Activated T-helper 1 cell treated with anti-CD3 and anti-CD28 coated beads, Interleukin-12 subunit alpha, Interleukin-12 subunit beta, Interleukin-2, Interleukin-4 antibody, amounts not matched to agents 30 ng/mL and 10 ng/mL and 1 ng/mL, durations not matched to agents 14 hours and 24 hours and 36 hours (primary cell): ENCODE measurements at places on chromosomes 16 and 17. TPM values are rescaled to one million over a fixed set of nuclear protein-coding genes. Genes with fewer than 3 reads are reported as not detected.

DNA sequence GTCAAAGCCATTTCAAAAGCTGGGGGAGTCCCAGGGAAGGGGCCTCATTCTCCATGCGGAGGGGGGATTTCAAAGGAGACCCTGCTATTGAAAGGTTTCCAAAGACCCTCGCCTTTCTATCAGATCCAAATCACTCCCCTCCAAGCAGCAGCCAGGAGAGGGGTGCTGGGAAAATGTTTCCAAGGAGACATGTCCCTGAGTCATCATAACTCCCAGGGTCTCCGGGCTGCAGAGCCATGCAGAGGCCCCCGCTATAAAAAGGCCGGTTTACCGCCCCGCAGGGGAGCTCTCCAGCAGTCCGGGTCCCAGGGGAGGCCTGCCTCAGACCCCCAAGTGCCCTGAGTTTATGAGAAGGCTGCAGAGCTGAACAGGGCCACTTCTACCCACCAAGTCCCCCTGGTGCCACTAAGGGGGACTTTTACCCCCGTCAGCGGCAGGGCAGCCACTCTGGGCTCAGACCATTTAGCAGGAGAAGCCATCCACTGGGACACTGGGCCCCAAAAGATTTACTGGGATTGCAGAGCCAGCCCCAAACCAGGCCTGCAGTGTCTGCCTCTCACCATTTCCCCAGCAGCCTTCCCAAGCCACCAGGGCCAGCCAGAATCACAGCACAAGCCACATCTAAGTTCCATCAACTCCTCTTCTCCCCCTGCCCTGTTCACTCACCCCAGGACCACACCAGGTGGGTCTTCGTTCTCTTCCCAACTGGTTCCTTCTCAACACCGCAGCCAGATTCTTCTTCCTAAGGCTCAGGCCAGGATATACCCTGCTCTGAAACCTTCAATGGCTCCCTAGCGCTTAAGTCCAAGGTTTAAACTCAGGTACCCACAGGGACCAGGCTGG lies 234.4 kb downstream of the ZNF423 start:
- DNase-seq: no peak

DNA sequence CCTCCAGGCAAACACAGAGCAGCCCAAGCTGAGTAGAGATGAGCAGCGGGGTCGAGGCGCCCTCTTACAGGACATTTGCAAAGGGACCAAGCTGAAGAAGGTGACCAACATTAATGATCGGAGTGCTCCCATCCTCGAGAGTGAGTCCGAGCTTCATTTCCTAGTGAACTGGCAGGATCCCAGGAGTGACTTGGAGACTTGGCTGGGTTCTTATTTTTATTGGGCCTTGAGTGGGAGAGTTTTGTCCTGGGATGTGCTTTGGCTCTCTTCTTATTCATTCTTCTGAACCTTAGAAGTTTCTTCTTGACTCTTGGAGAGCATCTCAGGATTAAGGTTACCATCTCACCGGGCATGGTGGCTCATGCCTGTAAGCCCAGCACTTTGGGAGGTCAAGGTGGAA lies 27.2 kb upstream of the CDC6 start:
- no peak for DNase-seq

DNA sequence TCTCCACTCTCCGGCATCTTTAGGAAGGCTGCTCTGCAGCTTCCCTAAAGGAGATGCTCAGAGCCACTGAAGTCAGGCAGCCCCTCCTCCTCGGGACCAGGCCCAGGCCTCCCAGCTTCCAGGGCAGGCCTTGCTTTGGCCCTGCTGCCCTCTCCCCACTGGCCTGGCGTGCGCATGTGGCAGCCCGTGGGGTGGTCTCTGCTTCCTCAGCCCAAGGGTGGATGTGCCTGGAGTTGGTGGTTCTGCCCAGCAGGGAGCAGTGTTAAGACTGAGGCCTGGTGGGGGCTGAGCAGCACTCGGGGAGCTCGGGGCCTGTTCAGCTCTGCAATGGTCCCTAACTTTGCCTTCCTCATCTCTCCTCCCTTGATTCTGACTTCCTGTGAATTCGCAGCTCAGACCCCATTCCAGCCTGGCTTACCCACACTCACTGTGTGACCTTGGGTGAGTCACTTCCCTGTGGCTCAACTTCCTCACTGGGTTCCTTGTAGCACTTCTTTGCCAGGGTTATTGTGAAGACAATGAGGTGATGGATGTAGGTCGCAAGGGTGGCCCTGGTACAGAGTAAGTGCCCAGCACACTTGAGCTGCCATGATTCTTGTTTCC lies 63.2 kb downstream of the NKD1 start:
- no peak for DNase-seq

DNA sequence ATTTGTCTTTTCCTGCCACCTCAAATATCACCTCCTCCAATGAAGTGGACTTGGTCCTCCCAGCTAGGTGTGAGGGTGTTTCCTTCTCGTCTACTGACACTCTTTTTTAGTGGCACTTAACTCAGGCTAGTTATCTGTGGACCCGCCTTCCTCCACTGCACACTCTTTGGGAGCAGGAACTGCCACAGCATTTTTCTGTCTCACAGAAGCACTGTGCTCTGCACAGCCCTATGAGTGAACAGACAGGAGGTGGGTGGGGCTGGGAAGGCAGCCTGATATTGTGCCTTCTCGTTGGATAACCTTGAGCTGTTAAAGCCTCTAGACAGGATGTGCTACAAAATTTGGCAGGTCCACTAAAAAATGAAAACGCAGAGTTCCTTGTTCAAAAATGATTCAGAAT lies 31.9 kb upstream of the HOXB13 start:
- no peak for DNase-seq

DNA sequence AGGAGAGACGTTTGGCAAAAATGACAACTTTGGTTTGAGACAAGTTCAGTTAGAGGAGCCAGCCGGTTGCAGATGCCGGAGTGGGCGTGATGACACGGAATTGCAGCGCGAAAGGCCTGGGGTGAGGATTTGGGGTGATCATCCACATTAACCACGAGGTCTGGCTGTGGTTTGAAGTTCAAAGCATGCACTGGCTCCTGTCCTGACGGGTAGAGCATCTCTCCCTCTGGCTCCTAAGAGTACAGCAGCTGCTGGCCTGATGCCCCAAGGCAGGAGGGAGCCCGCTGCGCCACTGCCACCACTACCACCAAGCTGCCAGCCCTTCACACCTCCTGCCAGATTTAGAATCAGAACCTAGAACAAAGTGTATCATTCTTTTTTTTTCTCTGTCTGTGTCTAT lies 3.7 kb downstream of the RHBDL3 start:
- no peak for DNase-seq

DNA sequence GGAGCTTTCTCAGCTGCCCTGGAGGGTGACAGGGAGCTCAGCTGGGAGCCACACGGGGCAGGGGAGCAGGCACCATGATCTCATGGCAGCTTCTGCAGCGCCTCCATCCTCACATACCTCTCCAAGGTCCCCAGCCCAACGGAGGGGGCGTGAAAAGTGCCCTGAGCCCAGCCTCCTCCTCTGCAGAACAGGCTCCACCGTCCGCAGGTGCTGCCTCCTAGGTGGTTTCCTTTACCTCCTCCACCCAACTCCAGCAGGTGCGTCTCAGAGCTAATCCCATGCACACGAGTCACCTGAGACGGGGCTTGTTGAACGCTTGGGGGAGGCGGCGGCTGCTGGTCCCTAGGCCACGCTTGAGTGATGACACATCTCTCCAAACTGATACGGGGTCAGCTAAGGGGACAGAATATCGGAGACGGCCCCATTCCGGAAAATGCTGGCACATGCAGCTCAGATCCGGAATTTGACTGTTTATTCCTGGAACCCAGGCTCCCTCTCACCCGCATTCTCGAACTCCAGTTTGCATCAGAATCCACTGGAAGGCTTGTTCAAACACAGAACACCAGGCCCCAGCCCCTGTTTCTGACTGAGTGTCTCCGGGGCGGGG lies 387 bp upstream of the SLC38A8 start:
- no peak for DNase-seq

GRCh38 chr16:47780213-47780875 lies 319.2 kb downstream of the PHKB start:
- no peak for DNase-seq

DNA sequence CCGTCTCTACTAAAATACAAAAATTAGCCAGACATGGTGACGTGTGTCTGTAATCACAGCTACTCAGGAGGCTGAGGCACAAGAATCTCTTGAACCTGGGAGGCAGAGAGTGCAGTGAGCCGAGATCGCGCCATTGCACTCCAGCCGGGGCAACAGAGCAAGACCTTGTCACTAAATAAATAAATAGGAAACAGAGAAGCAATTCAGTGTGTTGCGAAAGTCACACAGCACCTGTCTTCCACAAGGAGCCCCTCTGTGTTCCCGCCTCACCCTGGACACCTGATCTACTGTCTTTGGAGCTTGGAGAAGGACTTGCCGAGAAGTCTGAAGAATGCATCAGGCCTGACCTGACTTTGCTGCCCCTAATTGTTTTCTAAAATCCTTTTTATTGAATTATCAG lies 3.5 kb upstream of the CDH1 start:
- no peak for DNase-seq

- DNase-seq: no peak
Measured at GRCh38 chr17:75553295-75554110, 28.0 kb downstream of the LLGL2 start.

PYY gene
- total RNA-seq: 0.36 TPM in 1 of 2 replicates, not detected in the other

FOXJ1 gene
- total RNA-seq: 0.10 TPM in 1 of 2 replicates, not detected in the other

PRCD gene
- total RNA-seq: not detected in 2 replicates

ZFPM1 gene
- 20.6 and 21.7 TPM in 2 replicates for total RNA-seq

ICAM2 gene
- 58.3 and 62.1 TPM in 2 replicates for total RNA-seq

FOXO3B gene
- total RNA-seq: 5.7 and 5.9 TPM in 2 replicates
